Nasal cavity respiratory epithelium epithelial cell of viscerocranial mucosa (primary cell): ENCODE measurements at places on chromosomes 3 and 15. TPM values are rescaled to one million over a fixed set of nuclear protein-coding genes. Genes with fewer than 3 reads are reported as not detected.

Gene OXTR
- total RNA-seq = 0.36 and 0.68 TPM in 2 replicates

Gene NPAP1
- under 0.01 TPM in 1 of 2 replicates, not detected in the other for total RNA-seq

Gene CHDH
- under 0.01 and 0.21 TPM in 2 replicates for total RNA-seq

Gene LRRIQ4
- total RNA-seq = not detected in 2 replicates

Gene AGBL1
- not detected in 2 replicates for total RNA-seq

Gene CD86
- total RNA-seq = 0.07 TPM in 1 of 2 replicates, not detected in the other

Gene GOLGA6A
- total RNA-seq = under 0.01 and 0.07 TPM in 2 replicates

Gene GREM1
- under 0.01 and 0.07 TPM in 2 replicates for total RNA-seq

Gene ARGFX
- total RNA-seq = not detected in 2 replicates

Gene TRA2B
- total RNA-seq = 130 and 177 TPM in 2 replicates

Gene MAP1A
- under 0.01 and 1.9 TPM in 2 replicates for total RNA-seq

Gene ALPK3
- total RNA-seq = under 0.01 and 0.85 TPM in 2 replicates

Gene GOLGA6L10
- total RNA-seq = 0.21 and 1.4 TPM in 2 replicates

Gene CCDC32
- 11.3 and 11.6 TPM in 2 replicates for total RNA-seq
